ENCODE measurements at places on chromosomes 6 and 20.

DNA sequence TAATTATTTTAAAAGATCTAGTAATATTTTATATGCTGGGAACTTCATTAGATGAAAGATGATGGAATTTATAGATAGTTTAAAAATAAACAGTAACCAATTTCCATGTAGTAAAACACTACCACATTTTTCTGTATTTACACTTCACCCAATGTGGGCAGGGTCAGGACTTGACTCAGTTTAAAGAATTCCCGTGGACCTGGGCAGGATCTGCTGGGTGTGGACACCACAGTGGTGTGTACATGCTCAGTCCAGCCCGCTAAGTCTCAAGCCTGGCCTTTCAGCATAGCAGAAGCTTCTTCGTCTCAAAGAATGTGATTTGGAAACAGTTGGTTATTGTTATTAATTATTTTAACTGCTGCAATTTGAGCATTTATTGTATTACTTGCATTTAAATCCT is 364.2 kb downstream of the SYNE1 start:
- no peak for DNase-seq

DNA sequence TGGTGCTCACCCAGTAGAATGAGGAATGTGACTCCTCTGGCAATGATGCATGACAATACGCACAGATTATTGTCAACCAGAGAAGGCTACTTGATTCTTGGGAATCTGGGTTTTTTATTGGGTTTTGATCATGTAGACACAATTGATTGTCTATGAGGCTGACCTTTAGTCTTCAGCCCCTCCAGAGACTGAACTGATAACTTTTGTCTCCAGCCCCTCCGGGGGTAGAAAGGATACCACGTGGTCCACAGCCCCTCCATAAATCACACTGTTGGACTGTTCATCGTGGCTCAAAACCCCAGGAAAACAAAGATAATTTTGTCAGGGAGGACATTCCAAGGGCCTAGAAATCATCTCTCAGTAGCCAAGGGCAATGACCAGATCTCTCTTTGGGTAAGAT is 57.5 kb upstream of the ADGRF5 start:
- no peak for DNase-seq

- no peak for DNase-seq
These were observed 212.9 kb upstream of the PRND start for GRCh38 chr20:4508773-4509172.

DNA sequence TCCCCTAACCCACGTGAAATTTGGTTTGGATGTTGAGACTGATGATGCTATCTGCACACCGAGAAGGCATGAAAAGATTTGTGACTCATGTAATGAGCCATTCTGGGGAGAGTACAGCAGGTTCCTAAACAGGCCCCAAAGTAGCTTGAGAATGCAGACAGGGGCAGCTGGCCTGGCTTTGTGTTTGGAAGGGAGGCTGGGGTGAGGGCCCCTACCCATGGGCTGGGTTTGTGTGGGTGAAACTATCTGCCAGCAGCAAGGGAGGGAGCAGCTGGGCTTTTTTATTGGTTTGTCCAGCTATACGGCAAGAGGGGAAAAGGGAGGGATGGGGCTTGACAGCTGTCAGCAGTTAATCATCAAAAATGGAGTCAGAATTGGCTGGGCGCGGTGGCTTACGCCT is 87.0 kb upstream of the RNF24 start:
- DNase-seq = no peak

GRCh38 chr6:36367743-36368142 is 19.7 kb downstream of the ETV7 start:
- no peak for DNase-seq

GRCh38 chr6:17450397-17450796 is 57.0 kb downstream of the CAP2 start:
- DNase-seq = no peak

GRCh38 chr6:3665608-3666007 is 85.9 kb downstream of the PXDC1 start:
- DNase-seq = no peak

- DNase-seq = no peak
These were observed 55.8 kb downstream of the CEP43 start for GRCh38 chr6:167054987-167055386.

DNA sequence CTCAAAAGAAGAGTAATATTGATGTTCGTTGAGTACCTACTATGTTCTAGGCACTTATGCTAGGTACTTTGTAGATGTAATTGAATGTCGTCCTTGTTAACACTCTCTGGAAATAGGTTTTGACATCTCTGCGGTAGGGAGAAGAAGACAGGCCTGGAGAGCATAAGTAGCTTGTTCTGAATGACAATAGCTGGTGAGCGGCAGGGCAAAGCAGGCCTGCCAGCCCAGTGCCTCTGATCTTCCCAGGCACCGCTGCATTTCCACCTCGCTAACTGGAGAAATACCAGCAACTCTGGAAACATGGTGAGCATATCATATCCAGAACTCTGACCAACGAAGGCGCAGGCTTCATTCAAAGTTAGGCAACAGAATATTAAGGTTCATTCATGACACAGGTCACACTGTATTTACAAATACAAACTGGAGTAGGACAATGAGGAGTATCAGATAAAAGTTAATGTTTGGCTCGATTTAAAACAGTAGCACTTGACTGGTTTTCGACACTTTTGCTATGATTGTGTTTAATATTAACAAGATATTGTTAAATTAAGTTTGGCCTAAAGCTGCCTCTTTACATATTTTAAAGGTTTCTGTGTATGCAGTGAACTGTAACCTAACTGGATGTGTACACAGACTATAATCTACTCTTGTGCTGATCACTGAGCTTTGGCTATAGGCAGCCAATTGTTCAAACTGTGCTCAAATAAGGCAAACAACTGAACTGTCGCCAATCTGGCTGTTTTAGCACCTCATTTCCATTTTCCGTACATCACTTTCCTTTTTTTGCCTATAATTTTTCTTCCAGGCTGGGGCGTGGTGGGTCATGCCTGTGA is 54.1 kb downstream of the PPP1R3G start:
- DNase-seq = no peak

- no peak for DNase-seq
These were observed 154.0 kb downstream of the TRIM27 start for GRCh38 chr6:28769626-28770402.

- no peak for DNase-seq
These were observed 8.2 kb downstream of the FAM135A start for GRCh38 chr6:70421509-70421908.

- DNase-seq = no peak
These were observed 57.6 kb downstream of the TRERF1 start for GRCh38 chr6:42394151-42394550.

GRCh38 chr6:122803171-122803661 is 14.2 kb downstream of the SMPDL3A start:
- no peak for DNase-seq

GRCh38 chr20:21090111-21090618 is 16.0 kb downstream of the LINC00237 start:
- DNase-seq = no peak

DNA sequence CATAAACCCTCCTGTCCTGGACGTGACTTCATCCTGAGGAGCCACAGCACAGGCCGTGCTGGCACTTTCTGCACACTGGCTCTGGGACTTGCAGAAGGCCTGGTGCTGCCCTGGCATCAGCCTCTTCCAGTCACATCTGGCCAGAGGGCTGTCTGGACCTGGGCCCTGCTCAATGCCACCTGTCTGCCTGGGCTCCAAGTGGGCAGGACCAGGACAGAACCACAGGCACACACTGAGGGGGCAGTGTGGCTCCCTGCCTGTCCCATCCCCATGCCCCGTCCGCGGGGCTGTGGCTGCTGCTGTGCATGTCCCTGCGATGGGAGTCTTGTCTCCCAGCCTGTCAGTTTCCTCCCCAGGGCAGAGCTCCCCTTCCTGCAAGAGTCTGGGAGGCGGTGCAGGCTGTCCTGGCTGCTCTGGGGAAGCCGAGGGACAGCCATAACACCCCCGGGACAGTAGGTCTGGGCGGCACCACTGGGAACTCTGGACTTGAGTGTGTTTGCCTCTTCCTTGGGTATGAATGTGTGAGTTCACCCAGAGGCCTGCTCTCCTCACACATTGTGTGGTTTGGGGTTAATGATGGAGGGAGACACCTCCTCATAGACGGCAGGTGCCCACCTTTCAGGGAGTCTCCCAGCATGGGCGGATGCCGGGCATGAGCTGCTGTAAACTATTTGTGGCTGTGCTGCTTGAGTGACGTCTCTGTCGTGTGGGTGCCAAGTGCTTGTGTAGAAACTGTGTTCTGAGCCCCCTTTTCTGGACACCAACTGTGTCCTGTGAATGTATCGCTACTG is 22.0 kb upstream of the PYGB start:
- DNase-seq = no peak

DNA sequence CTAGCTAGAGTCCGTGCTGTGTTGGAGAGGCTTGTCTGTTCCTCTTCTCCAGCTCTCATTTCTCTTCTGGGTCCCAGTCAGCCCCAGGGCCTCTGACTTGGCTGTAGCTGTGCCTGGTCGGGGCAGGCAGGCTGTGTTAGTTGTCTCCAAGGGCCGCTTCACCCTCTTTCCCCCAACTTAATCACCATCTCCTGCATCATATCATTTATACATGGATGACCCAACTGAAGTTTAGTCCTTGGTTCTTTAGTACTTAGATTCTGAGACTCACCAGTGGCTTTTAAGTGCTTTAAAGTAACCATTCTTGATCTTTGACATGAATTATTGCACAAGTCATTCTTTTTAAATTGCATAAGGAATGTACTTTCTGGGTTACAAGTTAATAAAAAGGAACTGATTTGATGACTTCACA is 127.3 kb downstream of the RTN4IP1 start:
- DNase-seq = no peak

DNA sequence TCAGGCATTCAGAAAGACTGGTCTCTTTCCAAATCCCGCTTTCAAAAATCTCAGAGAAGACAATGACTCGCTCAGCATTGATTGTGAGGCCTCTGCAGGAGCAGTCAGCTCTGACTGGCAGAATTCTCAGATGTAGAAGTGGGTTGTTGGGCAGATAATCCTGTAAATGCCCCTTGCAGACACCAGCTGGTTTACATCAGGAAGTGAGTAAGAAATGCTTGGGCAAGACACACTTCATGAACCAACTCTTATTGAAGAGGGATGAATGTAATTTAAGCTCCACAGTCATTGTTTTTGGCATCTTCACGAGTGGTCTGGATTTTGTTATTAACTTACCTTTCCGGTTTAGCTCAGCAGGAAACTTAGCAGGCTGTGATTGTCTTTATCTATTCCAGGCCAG is 166.6 kb downstream of the PLCB4 start:
- DNase-seq = no peak

DNA sequence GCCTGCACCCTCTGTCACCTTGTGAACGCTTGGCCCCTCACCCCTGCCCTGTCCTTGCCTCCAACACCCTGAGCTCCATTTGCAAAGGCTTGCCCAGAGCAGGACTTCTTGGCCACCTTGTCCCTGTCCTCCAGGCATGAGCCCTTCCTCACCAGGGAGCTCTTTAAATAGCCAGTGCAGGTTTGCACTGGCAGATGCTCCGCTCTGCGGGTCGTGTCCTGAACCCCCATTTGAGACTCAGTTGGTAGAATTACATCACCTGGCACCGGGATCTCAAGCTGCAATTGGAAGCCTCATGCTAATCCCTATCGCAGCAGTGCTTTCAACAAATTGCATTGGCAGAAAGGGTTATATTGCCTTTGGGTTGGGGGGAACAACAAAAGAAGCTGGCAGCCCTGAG is 85.9 kb downstream of the TRMT6 start:
- DNase-seq = no peak

DNA sequence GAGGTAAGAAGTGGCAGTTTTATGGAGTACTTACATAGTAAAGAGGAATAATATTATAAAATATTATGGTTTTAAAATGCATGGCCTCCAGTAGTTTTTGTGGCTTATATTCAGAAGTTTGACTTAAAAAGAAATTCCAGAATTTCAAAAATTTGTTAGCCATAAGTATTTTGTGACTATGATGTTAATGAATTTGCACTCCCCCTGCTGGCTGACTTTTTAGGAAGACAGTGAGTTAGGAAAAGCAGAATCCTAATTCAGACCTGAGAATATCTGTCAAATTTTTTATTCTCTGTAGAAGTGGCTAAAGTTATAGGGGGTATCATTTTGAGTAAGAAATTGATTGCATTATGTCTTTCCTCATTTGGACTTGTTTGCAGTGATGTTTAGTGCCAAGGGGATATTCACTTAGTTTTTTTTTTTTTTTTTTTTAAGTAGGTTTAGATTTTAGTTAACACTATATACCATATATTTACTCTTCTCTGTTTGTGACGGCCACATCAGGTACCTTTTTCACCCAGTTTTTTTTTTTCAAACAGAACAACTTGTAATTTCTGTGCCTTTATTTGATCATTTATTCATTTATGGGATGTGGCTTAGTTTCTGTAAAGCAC is 40.8 kb downstream of the ZFAND3 start:
- DNase-seq = no peak

- no peak for DNase-seq
These were observed 530 bp upstream of the NEDD9 start for GRCh38 chr6:11232770-11233626.

DNA sequence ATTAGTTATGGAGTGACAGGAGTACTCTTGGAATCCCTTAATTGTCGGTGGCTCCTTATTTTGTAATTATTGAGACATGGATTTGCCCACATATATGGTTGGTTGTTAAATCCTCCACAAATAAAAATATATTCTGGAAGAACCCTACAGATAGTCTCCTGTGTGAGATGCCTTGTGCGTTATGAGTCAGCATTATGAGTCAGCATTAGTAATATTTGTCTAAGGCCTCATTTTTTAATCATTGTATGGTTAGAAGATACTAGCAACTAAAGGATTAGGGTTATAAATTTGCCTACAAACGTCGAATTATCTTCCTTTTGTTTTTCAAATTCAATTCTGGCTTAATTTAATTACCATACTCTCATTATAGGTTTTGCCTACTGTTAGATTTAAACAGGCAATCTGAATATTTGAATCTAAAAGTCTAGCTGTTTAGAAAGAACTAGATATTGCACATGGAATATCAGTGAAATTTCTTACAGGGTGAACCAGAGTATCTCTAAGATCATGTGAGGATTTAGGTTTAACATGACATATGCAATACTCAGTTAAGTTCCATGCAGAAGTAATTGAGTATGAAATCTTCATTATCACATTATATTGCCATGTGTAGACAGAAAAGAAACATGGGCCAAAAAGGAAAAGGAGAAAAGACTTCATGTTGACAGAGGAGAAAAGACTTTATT is 5.9 kb downstream of the C6orf58 start:
- no peak for DNase-seq

- DNase-seq = no peak
These were observed 78.6 kb upstream of the RBM24 start for GRCh38 chr6:17202526-17202925.

GRCh38 chr6:75588948-75589347 is 12.7 kb upstream of the SENP6 start:
- DNase-seq = no peak

DNA sequence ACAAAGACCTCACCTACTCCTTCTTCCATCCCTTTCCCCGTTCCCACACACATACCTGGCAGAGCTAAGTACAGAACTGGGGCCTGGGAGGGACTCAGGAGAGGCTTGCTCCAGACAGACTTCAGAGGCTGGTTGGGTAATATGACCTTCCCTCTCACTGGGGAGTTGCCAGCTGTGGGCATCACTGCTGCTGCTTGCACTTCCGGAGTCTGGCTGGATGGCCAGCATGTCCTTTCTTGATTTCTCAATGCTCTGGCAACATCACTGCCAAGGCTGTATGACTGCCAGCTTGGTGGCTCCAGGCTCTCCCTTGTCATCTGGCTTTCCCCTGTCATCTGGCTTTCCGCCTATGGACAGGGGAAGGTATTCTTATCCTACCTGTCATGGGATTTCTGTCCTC is 47.8 kb downstream of the CDH22 start:
- DNase-seq = peak; percentile 41

- no peak for DNase-seq
These were observed 431.0 kb upstream of the IRAK1BP1 start for GRCh38 chr6:78436335-78436734.

GRCh38 chr6:84052204-84052882 is 18.8 kb downstream of the MRAP2 start:
- DNase-seq = peak; percentile 90

GRCh38 chr6:80376411-80376810 is 269.9 kb downstream of the BCKDHB start:
- DNase-seq = no peak

Data from NCI-H2029 treated with DMSO at 0.1 percent for 48 hours (cell line).